Activated CD8-positive, alpha-beta memory T cell treated with anti-CD3 and anti-CD28 coated beads for 4 hours (primary cell): ENCODE measurements at places on chromosomes 2 and 18.

DNA sequence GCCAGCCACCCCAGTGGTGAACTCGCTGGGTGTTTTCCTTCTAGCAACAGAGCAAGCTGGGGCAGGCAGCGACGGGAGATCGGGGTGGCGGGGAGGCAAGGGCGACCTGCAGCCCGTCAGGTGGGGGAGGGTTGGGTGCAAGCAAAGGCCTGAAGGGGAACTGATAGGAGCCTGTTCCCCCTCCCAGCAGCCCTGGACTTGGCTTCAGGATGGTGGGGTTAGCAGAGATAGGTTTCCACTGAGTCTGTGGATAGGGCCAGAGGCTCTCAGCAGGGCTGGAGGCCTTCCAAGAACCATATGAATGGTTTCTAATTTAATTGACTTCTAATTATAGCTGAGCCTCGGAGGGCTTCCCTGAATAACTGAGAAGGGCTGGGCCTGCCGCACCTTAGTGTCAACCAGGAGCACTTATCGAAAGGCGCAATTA lies 55.3 kb downstream of the EDAR start:
- no peak for DNase-seq

- no peak for DNase-seq
Measured at GRCh38 chr2:141654311-141654710, 476.5 kb downstream of the LRP1B start.

DNA sequence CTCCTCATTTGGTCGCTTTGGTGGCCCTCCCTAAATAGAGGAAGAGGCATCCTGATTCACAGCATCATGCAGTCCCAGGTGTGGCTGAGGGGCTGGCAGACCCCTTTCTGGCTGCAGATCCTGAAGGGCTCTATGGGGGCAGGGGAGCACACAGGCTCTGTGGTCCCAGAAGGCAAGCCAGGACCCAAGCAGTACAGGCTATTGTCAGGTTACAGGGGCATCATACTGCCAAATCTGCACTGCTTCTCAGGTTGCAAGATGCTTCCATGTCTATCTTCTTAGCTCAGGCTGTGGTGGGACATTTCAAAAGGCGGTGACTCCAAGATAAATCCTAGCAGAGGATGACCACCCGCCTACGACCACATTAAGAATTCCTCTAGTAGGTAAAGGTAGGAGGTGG lies 54.3 kb downstream of the TTC32 start:
- no peak for DNase-seq

- DNase-seq, result no peak
Measured at GRCh38 chr18:74899554-74899953, 301.9 kb downstream of the ZNF407 start.

DNA sequence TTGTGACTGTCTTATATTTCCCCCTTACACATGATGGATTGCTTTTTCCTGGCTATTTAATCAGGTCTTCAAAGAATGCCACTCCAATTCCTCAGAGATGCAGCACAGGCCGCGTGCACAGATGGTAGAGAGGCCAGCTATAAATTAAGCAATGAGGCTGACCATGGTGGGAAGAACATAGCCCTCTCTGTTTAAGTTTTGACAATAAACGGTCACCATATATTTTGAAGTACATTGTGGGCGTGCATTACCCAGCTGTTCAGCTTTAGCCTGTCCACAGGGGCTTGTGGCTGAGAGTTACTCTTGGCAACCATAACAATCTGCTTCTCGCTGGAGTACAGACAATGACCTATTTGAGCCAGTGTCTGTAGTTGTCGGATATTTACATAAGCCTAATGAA lies 730.8 kb downstream of the DCC start:
- no peak for DNase-seq

- no peak for DNase-seq
Measured at GRCh38 chr2:30177956-30178355, 31.1 kb downstream of the YPEL5 start.

- DNase-seq, result no peak
Measured at GRCh38 chr2:154455166-154455565, 243.3 kb upstream of the KCNJ3 start.

- no peak for DNase-seq
Measured at GRCh38 chr2:88137833-88138232, 10.0 kb upstream of the FABP1 start.

- DNase-seq, result no peak
Measured at GRCh38 chr18:24296276-24296675, 101.3 kb downstream of the OSBPL1A start.

DNA sequence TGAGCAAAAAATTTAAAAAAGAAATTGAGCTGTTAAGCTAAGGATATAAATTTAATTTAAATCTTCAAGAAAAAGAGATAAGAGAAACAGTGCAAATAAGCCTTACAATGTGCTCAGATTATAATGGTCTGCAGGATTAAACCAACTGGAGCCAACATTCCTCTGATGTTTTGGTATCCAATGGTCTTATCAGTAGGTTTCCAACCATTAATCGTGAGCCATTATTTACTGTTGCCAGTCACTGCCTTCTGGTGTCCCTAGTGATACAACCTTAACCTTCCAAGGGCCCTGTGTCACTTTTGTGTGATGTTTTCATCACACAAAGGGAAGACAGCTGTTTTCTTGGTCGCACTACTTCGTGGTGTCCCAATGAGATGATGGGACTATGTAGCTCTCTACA lies 134.5 kb upstream of the CTAGE1 start:
- DNase-seq, result no peak

DNA sequence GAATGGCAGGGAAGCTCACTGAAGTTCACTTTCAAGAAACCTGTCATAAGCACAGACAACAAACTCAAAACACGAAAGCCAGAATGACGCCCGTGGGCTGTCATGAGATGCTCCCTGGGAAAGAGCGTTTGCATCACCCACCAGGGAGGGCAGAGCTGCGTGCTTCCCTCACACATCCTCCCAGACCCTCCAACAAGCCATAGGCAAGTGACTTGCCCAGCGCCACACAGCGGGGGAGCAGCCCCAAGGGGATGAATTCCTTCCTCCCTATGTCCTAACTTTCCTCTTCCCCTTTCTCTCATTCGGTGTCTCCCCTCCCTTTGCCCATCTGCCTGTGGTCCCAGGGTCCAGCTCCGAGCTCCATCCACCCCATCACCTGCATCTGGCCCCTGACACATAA lies 10.7 kb downstream of the BIN1 start:
- DNase-seq, result no peak

DNA sequence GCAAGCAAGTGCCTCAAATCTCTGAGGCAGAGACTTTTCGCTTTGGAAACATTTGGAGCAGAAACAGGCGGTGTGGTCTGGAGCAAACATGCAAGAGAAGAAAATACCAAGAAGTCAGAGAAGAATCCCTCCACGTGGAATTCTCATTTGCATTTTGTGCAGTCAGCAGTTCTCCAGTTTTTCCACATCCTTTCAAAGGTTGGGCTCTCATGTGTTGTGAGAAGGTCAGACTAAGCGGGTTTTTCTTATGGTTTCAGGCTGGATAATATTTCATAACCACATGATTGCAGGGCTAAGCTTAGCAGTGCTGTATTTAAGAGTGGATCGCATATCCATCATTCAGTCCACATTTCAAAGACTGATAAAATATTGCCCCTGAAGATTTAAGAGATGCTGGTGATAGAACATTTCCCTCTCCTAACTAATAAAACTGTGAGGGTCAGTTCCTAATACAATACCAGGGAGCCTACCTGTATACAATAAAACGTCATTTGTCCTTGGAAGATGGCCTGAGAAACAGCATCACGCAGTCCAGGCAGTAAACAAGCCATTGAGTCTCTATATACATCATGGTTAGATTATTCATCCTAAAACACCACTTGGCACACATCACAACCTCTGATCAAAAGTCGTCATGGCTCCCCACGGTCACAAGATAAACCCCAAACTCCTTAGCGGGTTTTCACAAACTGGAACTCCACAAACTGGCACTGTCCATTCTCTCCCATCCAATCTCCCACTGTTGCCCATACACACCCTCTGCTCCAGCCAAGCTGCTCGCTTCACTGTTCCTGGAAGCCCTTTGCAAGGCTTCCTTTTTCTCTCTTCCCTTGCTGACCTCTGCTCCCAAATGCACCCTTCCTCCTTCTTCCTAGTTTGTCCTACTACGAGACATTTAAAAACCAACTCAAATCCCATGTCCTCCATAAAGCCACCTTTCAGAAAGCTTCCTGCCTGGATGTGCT lies 31.5 kb downstream of the ANKRD44 start:
- no peak for DNase-seq

DNA sequence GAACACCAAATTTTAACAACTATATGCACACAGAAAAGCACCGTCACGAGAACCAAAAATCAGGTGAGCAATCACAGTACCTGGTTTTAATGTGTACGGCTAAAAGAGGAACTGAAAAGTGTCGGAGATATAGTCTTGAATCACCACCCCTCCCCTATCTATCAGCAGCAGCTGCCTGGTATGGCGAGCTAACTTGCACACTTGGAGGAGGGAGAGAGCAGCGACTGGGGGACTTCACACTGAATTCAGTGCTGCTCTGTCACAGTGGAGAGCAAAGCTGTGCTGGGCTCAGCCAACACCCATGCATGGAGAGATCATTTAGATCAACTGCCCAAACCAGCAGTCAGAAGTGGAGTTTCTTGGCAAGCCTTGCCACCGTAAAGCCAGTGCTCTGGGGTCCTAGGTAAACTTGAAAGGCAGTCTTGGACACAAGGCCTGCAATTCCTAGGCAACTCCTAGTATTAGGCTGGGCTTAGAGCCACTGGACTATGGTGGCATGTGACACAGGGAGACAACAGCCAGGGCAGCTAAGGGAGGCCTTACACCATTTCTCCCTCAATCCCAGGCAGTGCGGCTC lies 89.2 kb upstream of the CD226 start:
- DNase-seq, result no peak

DNA sequence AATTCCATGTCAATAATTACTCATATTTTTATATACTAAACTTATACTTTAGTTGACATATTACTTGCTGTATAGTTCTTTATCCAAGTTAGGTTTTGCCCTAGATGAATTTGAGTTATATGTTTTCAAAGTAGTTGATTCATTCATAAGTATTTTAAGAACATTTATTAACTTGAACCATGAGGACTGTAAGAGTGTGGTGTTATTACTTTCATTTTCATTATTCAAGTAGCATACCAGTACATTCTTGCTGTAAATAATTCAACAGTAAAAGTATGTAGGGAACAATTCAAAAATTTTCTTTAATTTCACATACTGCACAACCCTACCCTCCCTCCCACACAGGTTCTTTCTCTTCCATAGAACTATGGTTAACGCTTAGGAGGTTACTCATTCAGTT lies 75.4 kb downstream of the ANKRD12 start:
- DNase-seq, result no peak

GRCh38 chr2:25763575-25763974 lies 90.2 kb upstream of the DTNB start:
- no peak for DNase-seq

DNA sequence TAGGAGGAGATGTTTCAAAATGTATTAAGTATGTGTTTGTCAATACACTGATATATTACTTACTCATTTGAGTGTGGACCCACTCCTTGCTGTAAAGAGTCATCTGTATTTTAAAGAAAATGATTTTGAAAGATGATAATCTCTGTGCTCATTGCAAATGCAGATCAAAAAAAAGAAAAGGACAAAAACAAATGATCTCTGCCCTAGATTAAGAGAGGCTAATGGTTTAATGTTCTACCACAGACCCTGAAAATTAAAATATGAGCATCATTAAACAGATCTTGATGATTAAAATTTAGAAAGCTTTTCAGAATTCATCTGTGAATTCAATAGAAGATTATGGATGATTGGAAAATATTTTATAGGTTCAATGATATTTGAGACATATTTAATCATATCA lies 136.5 kb downstream of the CNTNAP5 start:
- no peak for DNase-seq

DNA sequence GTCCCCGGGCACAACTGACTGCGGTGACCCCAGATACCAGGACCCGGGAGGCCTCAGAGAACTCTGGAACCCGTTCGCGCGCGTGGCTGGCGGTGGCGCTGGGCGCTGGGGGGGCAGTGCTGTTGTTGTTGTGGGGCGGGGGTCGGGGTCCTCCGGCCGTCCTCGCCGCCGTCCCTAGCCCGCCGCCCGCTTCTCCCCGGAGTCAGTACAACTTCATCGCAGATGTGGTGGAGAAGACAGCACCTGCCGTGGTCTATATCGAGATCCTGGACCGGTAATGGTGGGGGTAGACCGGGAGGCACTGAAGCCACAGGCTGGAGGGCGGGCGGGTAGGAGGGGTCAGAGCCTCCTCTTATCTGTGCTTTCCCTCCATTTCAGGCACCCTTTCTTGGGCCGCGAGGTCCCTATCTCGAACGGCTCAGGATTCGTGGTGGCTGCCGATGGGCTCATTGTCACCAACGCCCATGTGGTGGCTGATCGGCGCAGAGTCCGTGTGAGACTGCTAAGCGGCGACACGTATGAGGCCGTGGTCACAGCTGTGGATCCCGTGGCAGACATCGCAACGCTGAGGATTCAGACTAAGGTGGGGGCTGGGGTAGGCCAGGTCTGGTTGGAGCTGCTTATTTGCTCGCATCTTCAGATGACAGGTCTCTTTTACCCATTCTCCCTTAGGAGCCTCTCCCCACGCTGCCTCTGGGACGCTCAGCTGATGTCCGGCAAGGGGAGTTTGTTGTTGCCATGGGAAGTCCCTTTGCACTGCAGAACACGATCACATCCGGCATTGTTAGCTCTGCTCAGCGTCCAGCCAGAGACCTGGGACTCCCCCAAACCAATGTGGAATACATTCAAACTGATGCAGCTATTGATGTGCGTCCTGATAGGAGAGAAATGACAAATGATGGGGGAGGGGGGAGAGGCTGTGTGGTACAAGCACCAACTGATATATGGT lies 780 bp downstream of the HTRA2 start:
- DNase-seq, result no peak

DNA sequence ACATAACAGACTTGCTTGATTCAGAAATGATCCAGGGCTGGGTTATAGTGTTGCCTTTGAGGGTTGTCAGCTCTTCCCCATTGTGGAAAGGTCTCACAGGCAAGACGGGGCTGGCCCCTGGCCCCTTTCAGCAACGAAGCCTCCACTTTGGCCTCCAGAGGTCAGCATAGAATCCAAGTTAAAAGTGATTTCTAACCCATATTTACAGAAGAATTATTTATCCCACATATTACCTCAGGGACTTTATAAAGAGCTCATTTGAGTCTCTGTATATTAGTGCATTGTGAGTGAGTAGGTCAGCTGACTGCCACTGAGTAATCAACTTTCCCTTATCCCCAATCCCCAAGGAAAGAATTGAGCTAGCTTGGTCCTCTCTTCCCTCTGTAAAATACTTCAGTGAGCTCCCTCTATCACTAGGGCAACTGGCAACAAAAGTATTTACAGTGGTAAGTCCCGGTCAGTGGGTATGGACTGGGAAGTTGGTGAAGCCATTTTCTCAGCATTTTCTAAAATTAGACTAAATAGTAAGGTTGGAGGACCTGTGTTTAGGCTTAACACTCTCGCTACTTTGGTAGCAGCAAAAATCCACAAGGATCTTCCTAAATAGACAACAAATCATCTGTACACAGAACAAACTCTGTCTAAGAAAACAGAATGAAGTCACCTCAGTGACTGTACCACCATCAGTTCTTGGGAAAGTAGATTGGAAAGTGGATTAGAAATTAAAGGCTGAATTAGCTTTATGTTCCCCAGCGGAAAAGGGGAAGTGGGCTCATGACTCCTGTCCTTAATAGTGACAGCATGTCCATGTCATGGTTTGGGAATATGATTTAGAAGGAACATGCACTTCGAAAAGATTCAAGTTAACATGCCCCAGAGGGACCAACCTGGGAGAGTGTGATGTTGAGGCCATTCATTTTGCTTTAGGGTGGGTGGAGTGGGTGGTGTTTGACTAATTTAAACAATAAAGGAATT lies 171.0 kb upstream of the SIX3 start:
- DNase-seq, result no peak
